ENCODE measurements at places on chromosomes 5 and 9.

DNA sequence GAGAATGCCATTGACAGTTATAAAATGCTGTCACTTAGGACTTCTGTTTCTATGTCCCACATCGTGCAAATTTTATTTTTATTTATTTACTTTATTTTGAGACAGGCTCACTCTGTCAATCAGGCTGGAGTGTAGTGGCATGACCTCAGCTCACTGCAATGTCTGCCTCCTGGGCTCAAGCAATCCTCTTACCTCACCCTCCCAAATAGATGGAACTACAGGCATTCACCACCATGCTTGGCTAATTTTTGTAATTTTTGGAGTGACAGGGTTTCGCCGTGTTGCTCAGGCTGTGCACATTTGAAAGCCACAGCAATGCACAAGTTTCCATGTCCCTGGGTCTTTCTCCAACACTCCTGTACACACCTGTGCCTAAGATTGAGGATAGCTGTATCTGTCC is 51.8 kb downstream of the ADAMTS16 start:
- no peak for DNase-seq

- peak; percentile 76 for DNase-seq
Observed at GRCh38 chr5:71830681-71831539, 111.8 kb downstream of the CARTPT start.

- no peak for DNase-seq
Observed at GRCh38 chr9:124776954-124777648, at the start of gene OLFML2A. Gene OLFML2A, plus strand, starts transcription at chr9:124777133. Its CDS starts 138 bp downstream, at chr9:124777271.

DNA sequence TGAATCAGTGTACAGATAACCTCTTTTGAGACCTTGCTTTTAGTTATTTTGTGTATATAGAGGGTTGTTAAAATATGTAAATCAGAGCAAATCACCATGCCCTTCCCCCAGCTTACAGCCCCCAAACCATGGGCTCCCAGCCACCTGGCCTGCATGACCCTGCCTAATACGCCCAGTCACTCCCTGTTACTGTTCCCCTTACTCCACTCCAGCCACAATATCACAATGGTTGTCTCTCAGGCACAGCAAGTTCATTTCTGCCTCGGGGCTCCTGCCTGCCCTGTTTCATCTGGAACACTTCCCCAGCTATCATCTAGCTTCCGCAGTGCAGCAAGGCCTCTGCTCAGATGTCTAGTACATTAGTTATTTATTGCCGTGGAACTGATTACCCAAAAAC is 5.0 kb upstream of the CARD19 start:
- no peak for DNase-seq

- DNase-seq: no peak
Observed at GRCh38 chr5:97876272-97876671, 693.2 kb upstream of the RIOK2 start.

DNA sequence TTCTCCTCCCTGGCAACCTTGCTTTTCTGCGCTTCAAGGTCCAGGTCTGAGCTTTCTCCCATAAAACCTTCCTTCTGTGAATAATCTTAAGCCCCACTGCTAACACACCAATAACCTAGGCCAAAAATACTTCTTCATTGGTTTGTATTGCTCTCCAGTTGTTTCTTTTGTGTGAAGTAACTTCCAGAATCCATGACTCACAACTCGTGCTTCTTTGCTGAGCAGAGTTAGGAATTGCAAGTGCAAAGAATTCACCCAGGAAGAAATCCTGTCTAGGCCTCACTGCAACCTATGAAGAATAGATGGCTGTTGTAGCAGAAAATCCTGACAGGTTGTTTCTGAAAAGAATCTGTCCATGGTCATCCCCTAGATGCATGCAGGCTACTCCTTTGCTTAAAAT is 295.7 kb downstream of the MED10 start:
- peak; percentile 23 for DNase-seq

DNA sequence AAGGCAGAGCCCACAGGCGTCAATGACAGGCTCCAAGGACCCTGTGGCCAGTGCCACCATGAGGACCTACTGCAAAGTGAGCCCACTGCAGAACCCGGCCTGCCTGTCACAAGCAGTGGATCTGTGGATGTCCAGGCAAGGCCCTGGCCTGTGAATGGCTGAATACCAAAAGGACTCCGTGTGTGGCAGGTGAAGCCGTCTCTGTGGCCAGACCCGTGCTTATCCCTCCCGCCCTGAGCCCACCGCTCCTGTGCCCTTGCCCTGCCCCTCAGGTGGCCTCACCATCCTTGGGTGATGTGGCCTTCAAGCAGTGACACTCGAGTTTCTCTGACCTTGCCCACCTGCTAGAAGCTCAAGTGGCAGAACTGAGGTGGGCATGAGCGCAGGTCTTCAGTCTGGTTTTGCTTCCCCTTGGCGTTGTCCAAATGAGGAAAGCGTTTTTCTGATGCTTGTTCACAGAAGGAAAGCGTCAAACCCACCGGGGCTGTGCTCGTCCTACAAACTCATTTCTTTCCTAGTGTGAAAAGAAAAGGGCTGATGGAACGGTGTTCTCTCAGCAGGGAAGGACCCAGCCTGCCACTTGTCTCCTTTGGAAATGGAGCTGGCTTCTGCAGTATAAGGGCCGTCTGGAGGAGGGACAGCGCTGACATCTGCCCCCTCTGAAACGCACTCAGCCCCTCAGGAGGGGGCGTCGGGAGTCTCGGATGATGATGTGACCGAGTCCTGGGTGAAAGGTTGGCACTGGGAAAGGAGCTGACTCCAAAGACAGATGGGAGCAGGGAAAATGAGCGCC is 377.7 kb upstream of the IRX4 start:
- no peak for DNase-seq

DNA sequence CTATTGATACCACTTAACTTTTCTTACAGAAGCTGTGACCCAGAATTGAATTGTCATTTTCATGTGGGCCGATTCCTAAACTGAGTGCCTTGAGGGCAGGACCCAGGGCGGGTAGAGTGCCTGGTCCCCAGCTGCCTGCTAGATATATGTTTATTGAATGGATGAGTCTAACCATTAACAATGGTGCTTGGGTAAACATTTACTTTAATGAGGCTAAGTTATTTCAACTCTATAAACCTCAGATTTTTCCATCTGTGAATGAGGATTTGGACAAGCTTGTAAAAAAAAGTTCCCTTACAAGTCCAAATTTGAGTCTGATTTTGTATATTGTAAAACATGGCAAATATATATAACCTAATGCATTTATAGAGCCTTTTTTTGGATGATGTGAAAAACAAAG is 181.8 kb upstream of the ELL2 start:
- no peak for DNase-seq

GRCh38 chr5:60339691-60340201 is 360.2 kb downstream of the DEPDC1B start:
- no peak for DNase-seq

DNA sequence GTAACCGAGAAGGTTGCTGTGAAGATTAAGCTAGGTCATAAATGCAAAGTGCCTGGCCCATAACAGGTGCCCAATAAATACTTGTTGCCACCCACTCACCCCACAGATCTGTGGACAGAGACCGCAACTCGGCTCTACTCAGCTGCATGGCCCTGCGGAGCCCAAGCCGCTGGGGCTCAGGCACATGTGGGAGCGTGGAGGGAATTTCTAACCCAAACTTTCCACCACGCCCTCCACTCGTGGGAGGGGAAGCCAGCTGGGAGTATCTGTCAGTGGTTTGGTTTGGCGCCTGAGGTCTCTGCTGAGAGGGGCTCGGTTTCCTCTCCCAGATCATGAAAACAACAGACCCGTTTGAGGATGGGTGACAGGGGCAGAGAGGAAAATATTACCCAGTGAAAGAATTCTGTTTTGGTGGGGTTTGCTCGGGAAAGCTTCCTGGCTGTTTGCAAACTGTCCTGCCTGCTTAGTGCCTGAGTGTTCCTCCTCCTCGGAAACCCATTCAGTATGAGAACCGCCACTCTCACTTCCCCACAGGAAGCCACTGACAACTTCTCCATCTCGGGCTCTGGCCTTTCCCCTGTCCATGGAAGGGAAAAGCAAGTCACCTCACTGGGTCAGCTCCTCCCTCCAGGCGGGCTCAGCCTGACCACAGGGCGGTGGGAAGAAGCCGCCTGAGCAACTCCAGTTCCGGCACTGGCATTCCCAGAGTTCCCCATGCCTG is 60.1 kb downstream of the RGS3 start:
- peak; percentile 39 for DNase-seq

DNA sequence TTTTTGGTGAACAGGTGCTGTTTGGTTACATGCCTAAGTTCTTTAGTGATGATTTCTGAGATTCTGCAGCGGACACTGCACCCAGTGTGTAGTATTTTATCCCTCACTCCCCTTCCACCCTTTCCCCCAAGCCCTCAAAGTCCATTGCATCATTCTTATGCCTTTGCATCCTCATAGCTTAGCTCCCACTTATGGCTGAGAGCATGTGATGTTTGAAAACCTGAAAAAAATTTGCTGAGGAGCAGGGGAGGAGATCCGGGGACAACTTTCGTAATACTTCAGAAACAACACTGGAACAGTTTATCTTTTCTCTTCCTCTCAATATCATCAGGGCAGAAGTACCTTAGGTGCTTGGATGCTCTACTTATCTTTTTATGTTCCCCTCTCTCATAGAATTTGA is 226.4 kb downstream of the ADAMTS6 start:
- DNase-seq: no peak

DNA sequence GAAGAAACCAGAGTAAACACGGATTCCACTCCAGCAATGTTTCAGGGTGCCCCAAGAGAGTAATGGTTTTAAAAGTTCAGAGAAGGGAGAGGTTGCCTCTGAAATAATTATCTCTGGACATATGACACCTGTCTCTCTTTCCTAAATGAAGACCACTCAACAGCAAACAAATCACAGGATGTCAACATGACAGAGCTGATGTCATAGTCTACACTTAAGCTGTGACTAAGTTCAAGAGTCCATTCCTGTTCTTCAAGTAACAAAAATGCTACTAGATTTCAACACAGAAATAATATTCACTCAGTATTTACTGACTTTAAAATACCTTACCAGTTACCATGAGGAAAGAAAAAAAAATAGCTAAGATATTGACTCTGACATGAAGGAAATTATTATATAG is 44.7 kb upstream of the SLC30A5 start:
- no peak for DNase-seq

- no peak for DNase-seq
Observed at GRCh38 chr9:135487281-135488012, 7.9 kb downstream of the PPP1R26 start.

DNA sequence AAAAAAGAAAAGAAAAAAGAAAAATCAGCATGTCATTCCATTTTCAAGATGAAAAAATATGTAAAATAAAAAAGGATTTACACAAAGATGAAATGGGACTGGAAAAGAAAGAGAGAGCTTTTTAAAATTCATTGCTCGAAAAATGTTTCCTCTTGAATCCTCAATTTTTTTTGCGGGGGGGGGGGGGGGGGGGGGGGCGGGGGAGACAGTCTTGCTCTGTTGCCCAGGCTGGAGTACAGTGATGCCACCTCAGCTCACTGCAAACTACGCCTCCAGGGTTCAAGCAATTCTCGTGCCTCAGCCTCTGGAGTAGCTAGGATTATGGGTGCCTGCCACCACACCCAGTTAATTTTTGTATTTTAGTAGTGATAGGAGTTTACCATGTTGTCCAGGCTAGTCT is 16.5 kb downstream of the PFDN1 start:
- no peak for DNase-seq

GRCh38 chr5:160508780-160509361 is 87.2 kb downstream of the PTTG1 start:
- DNase-seq: peak; percentile 82

- DNase-seq: peak; percentile 77
Observed at GRCh38 chr9:125121146-125121545, 22.2 kb downstream of the SCAI start.

DNA sequence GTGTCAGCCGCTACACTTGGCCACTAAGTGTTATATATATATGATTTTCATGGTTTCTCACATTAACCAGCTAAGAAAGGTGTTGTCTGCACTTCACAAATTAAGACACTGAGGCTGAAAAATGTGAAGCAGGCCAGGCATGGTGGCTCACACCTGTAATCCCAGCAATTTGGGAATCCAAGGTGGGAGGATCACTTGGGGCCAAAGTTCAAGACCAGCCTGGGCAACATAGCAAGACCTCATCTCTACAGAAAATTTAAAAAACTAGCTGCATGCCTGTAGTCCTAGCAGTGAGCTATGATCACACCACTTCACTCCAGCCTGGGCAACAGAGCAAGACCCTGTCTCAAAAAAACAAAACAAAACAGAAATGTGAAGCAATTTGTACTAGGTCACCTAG is 1.8 kb downstream of the COQ4 start:
- DNase-seq: no peak

- no peak for DNase-seq
Observed at GRCh38 chr5:68116868-68117411, 98.6 kb upstream of the PIK3R1 start.

- DNase-seq: no peak
Observed at GRCh38 chr5:105735704-105736103, 1935.0 kb downstream of the EFNA5 start.

DNA sequence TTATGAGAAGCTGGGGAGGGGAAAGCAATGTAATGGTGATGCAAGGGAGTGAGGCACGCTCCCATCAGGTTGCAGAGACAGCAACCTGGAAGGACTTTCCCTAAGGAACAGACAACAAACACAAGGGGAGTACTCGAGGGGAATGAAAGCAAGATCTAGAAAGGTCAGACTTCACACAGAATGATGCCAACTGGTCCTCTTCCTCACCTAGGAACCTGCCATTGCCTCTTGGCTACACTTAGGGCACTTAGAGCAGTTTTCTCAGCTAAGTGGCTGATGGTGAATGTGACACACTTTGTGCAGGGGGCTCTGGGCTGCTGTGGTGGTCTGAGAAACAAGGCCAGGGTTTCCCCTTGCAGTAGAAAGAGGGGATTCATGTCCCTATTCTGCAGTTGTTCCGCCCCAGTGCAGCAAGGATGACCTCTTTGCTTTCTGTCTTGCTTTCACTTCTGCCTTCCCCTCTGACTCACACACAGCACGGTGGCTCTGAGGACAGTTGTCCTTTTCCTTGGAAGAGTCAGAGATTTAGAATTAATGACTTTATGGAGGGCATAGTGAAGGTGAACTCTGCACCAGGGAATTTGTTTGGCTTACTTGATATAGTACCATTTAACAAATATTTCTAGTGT is 394.0 kb upstream of the KLF4 start:
- no peak for DNase-seq

DNA sequence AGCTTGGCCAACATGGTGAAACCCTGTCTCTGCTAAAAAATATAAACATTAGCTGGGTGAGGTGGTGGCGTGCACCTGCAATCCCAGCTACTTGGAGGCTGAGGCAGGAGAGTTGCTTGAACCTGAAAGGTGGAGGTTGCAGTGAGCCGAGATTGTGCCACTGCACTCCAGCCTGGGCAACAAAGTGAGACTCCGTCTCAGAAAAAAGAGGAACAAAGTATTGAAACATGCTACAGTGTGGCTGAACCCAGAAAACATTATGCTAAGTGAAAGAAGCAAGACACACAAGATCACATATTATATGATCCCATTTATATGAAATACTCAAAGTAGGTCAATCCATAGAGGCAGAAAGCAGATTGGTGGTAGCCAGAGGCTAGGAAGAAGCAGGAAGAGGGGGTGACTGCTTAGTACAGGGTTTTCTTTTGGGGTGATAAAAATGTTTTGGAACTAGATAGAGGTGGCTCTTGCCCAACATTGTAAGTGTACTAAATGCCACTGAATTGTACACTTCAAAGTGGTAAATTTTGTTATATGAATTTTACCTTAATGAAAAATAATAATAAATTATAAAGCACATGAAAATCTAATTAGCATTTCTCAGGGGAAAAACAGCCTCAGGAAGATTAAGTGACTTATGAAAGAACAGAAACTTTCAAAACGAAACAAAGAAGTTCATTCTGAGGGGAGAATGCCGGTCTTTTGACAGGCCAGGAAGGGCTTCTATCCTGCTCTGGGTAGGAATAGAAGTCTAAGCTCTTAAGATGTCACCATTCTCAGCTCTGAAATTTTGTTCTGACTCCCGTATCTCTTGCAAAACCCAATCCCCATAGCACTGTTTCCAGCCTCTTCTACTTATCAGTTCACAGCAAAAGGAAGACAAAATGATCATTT is 161.1 kb upstream of the TBCA start:
- no peak for DNase-seq

Measured in HT1080 (cell line).